ENCODE measurements at places on chromosomes 7 and 10.

GRCh38 chr7:87151002-87151728 is 1.1 kb upstream of the DMTF1 start:
- DNase-seq, result no peak

- DNase-seq, result peak; percentile 42
Observed at GRCh38 chr7:149884016-149884415, 10.2 kb downstream of the ATP6V0E2 start.

- peak; percentile 12 for DNase-seq
Observed at GRCh38 chr10:107618504-107618994, 454.0 kb upstream of the SORCS1 start.

DNA sequence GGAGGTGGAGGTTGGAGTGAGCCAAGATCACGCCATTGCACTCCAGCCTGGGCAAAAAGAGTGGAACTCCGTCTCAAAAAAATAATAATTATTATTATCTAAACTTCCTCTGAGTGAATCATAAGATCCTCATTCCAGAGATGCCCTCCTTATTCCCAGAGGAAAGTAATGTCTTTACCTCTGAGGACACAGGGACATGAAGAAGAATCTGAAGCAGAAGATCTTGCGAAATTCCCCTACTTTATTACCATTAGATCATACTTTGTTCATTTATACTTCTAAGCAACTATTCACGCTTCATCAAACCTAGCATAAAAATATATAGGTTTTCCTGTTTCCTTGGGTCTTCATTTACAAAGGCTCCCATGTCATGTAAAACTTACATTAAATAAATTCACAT is 143.1 kb downstream of the ETV1 start:
- DNase-seq, result no peak

DNA sequence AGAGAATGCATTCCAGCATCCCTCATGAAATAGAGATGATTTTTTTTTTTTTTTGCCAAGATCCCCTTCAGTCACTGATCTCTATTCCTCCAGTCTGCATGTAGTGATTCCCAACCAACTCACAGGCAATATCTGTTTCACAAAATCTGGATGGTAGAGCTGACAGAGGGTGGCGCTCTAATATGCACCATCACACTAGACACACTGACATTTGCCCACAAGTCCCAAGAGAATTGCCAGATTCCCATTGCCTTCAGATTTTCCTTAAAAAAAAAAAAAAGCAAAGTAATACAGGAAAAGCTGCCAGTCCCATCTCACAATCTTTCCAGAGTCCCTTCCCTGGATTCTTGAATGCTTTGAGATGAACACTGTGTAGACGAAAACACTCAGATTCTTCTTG is 301.0 kb downstream of the SORCS1 start:
- no peak for DNase-seq

- no peak for DNase-seq
Observed at GRCh38 chr7:28455486-28455885, 43.2 kb downstream of the CREB5 start.

DNA sequence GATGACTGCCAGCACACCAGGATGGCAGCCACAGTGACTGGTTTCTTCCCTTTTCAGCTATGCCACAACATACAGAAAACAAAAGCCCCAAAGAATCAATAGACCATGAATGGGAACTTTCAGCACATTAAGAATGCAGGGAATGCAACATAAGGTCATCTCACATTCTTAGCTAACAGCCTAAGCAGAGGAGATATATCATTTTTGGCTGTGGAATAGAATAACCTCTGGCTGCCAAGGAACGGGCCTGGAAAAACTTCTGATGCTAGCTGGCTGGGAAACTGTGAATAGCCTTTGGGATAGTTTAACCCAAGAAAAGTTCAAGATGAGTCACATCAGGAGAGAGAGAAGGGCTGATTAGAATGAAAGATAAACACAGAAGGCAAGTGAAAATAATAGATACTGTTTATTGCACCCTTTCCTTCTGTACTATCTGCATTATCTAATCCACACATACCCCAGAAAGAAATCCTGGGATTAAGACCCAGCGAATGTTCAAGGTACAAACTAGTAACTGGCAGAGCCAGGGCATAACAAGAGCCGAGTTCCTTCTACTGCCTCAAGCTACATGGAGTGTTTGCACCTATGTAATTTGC is 169.2 kb downstream of the SEMA3A start:
- DNase-seq, result peak; percentile 31

DNA sequence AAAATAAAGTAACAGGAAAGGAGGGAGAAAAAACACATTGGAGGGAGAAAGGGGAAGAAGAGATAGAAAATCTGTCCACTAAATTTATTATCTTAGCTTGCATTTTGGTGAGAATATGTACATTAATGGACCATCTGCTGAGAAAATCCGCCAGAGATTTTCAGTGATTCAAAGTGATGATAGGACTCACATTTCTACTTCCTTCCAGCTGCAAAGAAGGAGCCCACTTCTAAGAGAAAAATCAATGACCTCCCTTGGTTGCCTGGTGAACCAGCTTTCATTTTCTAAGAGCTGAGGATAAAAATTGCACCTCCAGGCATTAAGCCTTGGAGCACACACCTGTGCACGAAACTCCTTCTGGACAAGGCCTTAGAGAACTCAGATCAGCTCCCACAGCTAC is 404.3 kb downstream of the SFMBT2 start:
- no peak for DNase-seq

DNA sequence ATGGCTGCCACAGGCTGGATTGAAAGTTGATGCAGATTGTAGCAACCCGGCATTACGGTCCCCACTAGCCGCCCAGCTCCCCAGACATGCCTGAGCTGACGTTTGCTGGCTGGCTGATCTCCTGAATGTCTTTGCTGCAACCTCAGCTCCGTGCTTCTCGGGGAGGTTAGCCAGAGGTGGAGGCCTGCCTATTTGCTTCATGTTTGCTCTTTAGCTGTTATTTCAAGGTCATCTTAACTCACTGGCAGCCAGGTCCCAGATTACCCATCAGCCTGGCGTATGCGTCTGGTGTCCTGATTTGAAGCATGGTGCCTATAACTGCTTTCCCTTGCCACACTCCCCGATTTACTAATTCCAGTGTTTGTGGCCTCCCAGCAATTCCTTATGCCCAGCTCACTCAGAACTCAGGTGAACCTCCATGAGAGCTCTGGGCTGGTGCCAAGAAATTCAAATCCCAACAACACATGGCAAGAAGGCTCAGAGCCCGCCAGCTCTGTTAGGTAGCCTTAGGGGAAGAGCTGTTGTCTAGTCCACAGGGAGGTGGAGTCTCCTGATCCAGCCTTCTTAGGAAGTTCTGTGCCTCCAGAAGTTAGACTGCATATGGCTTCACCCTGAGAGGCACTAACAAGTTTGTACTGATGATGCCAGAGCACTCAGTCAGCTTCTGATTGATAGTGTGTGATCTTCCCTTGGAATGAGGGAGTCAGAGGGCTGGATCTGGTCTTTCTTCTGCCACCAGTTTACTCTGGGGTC is 69.7 kb upstream of the EXOC4 start:
- no peak for DNase-seq

DNA sequence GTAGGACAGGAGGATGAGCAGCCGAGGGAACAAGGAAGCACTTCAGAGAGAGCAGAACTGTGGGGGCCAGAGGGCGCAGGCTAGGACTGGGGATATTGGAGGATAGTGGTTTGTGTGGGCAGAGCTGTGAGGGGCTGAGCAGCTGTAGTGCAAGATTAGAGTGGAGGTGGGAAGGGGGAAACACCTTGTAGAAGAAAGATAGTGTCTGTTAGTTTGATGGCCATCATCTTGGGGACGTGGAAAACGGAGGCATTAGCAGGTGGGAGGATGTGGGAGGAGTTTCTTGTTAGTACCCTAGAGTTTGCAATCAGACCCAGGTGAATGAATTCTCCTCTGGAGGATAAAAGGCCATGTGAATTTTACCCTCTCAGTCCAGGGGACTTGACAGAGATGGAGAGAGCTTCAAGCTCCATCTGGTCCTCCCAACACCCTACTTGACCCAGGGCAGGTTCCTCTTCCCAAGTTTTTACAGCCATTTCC is 34.0 kb downstream of the PRSS2 start:
- DNase-seq, result no peak

GRCh38 chr10:105759669-105760068 is 1118.6 kb downstream of the SORCS3 start:
- no peak for DNase-seq

DNA sequence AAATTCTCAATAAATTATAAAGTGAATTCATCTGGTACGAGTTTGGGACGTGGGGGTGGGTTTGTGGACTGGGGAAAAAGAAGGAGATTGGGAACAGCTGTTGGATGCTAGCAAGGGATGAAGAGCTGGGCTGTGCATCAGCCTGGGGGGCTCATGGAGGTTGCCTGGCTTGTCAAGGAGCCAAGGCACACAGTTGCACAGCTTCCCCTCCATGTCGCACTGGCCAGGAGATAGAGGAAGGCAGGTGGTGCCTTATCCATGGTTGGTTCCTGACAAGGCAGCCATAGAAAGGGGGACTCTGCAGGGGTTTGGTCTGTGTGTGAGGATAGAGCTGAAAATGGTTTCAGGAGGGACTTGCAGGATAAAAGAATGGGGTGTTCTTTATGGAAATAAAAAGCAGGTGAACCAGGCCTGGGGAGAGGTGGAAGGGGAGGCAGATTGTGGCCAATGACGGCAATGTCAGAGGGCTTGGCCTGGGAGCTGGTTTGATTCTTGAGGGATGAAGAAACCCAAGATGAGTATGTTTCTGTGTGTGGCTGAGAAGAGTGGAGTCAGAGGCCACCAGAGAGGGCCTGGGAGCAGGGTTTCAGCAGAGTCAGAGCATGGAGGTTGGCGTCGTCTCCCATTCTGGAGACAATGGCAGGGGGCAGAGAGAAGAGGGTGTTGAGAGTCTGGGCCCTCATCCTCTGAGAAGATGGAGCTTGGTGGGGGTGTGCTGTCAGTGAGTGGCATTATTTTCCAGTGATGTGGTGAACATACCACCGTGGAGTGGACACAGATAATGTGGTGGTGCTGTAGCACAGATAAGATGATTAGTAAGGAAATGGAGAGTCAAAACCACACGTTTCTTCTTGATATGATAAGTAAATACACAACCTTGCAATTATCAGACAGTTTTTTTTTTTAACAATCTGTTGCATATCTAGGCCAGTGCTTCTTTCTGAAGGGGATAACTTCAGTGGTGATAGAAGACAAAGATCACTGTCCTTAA is 108.2 kb downstream of the PTPN20 start:
- no peak for DNase-seq

DNA sequence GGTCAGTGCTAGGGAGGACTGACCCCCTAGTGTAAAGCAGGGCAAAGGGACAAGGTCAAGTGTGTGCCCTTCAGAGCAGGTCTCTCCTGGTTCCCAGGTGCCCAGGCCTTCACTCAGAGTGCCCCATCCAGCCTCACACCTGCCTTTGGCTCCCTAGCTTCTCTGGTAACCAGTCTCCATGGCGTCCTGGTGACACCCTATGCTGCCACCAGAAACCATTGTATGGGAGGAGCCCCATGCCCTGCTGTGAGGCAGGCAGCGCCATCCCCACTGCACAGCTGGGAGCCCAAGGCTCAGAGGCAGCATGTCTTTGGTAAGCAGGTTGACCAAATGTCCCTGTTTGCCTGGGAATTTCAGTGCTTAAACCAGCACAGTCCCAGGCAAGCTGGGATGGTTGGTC is 33.1 kb upstream of the HMX3 start:
- DNase-seq, result no peak

- DNase-seq, result no peak
Observed at GRCh38 chr10:58348571-58349033, 13.8 kb downstream of the UBE2D1 start.

DNA sequence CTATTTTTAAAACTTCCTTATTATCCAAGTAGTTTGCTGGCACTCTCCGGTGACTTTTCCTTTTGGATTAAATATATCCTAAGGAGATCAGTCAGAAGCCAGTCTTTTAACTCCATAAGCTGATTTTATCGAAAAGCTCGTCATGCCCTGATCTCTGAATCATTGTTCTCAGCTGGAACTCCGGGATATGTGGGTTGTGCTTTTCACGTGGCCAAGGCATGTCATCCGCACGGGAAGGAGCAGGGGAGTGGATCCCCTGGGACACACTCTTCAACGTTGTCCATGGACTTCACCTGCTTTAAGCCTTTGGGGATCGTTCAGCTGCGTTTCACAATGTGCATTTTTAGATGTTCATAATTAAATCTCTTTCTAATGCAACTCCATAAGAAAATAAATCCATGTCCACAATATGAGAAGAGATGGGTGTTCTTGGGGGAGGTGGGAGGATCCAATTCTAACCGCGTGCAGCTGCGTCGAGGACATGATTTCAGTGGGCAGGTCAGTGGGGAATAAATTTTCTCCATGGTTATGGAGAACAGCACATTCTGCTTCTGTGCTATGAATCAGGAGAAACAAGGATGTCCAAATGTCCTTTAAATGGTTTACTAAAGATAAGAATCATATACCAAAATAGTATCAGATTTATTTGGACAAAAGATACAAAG is 229.5 kb upstream of the ADARB2 start:
- DNase-seq, result no peak

GRCh38 chr7:50704844-50705243 is 77.9 kb downstream of the GRB10 start:
- DNase-seq, result no peak

DNA sequence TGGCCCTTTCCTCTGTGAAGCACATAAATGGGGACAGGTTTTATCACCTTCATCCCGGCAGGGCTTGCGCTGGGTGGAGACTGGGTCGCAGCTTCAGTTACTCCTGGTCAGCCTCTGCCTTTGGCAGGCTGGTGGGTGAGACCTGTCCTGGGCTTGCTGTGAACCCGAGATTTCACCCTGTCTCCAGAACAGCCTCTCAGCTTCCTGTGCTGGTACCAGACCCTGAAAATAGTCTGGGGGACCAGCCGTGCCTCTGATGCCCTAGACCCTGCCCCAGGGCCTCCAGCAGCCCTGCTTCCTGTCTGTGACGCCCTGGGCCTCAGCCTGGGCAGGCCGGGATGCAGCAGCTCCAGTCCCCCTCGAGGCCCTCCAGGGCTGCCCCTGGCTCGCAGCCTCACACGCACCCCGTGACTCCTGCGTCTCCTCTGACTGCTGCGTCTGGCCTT is 13.2 kb upstream of the PWWP2B start:
- DNase-seq, result no peak

DNA sequence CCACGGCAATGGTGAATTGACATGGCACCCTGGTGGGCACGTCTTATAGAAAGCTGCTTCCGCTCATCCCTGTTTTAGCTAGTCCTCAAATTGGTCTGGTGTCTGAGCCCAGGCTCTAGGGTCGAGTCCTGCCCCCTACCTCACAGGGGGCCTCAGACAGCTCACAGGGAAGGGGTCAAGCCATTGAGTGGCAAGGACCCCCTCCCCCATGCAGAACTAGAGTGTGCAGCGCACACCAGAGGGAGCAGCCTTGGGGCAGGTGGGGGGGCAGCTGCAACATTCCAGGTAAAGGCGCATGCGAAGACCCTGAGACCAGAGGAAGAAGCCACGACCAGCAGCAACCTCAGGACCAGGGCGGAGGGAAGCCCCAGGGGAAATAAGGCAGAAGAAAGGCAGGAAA is 240.4 kb upstream of the PPP2R2D start:
- DNase-seq, result no peak

GRCh38 chr7:38907066-38907465 is 1.9 kb downstream of the VPS41 start:
- no peak for DNase-seq

GRCh38 chr7:44629829-44630522 is 23.5 kb downstream of the OGDH start:
- DNase-seq, result no peak

- no peak for DNase-seq
Observed at GRCh38 chr7:156386097-156386496, 254.5 kb upstream of the RNF32 start.

GRCh38 chr10:34644224-34644623 is 170.9 kb downstream of the PARD3 start:
- DNase-seq, result no peak

- DNase-seq, result peak; percentile 37
Observed at GRCh38 chr7:105011831-105012502, 2.0 kb upstream of the KMT2E start.
